ENCODE measurements at places on chromosomes 1 and 21.
A peak's percentile ranks its signal among the peaks of the same experiment; 100 is the strongest.

DNA sequence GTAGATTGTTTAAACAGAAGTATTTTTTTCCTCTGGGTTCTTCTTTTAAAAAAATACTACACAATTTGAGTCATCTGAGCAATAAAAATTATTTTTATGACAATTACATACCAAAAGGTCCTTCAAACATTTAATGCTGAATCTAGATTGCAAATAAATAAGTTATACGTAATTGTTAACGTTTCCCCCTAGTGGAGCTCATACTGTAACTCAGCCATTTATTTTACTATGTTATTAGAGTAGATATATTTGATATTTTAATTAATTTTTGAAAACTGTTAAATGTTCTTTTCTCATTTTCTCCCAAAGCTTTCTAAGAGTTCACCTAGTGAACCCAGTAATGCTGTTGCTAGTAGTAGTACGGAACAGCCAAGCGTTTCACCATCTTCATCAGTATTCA lies 33.5 kb downstream of the ZMYM1 start:
- DNase-seq = no peak

DNA sequence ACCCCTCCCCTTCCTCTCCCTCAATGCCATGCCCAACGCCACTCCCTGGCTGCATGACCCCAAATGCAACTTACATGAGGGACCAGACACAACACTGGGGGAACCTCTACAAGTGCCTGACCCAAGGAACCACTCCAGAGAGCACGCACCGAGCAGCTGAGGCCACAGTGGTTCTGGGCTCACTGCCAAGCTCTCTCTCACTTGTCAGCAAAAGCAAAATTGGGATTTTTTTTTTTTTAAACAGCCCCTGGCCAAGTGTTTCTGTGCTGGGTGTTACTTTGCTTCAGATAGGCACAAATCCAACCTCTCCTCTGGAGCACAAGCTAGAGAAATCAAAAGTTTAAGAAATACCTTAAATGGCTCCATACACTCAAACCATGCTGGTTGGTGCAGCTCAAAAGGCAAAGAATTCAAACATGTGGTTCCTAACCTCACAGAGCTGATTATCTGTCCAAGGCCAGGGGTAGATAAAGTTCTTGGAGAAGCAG lies 363.0 kb downstream of the SETD4 start:
- DNase-seq = peak; percentile 93

DNA sequence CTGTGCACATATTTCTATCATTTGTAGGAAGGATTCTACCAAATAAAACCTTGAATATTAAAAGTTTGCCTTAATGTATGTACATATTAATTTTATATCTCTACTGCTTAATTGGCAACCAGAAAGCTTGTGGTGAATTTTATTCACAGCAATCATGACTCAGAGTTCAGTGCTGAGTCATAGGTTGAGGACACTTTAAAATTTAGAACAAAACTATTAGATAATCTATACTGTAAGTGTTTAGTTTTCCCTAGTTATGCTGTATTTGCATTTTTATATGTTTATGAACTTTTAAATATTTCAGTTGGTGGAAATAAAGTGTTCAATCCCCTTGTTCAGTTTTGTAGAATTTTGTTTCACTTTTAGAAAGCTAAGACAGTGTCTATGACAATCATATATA lies 841.5 kb downstream of the KCNT2 start:
- DNase-seq = no peak

- DNase-seq = peak; percentile 14
Observed at GRCh38 chr1:69673321-69673720, 105.6 kb downstream of the LRRC7 start.

All from NCI-H1092 (cell line).